ENCODE measurements at places on chromosomes 13 and 19. TPM values are rescaled to one million over a fixed set of nuclear protein-coding genes. Genes with fewer than 3 reads are reported as not detected.

Gene USPL1
- 13.0 TPM for total RNA-seq

DNA sequence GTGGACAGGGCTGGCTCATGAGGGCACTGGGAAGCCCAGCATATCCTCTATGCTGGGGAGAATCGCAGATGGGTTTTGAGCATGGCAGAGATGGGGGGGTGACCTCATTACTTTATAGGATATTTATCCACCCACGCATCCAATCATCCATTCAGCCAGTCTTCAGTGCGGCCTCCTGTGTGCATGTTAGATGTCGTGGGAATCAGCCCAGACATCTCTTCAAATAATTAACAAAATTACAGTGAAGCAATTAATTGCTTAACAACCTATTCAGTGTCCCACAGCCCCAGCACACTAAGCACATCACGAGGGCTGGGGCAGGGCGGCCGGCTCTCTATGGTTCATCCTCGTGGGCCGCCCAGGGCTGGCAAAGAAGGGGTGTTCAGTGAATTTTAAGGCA lies 21.6 kb downstream of the LIG1 start:
- DNase-seq, result no peak

DNA sequence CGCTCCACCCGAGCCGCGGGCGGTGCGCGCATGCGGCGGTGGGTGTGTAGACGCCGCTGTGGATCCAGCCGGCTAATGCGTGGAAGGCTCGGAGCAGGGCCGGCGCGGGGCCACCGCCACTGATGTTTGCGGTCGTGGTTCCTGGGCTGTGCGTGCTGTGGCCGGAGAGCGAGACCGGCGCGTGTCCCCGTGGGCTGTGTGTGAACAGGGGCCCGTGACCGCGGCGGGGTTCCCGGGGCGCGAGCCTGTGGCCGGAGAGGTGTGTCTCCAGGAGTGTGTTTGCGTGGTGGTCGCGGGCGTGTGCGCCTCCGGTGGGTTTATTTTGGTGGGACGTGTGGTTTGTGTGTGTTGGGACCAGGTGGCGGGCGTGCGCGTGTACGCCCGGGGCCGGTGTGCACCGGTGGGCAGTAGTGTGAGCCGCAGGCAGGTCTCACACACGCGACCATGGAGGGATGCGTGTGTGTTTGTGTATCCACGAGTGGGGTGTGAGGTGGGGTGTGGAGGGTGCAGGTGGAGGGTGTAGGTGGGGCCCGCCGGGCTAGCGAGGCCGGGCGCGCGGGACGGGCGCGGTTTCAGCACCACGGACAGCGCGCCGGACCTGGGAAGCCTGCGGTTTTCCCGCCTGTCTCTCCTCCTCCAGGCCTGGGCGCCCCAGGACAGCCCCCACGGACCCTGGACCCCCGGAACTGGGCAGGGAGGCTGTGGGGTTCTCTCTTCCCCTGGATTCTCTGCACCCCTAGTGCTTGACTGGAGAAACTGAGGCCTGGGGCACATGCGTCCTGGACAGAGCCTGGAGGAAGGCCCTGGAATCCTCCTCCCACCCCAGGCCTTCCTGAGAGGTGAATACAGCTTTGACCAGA lies 1.6 kb downstream of the HCN2 start:
- no peak for DNase-seq

GRCh38 chr19:38907670-38908069 lies 4.3 kb downstream of the CCER2 start:
- no peak for DNase-seq

Gene SYCN
- not detected for total RNA-seq

Measured in NCI-H460 (cell line).